ENCODE measurements at places on chromosomes 3 and 15. TPM values are rescaled to one million over a fixed set of nuclear protein-coding genes. Genes with fewer than 3 reads are reported as not detected.

The LEKR1 gene
- 0.34 TPM for total RNA-seq

The IRAK2 gene
- 41.6 TPM for total RNA-seq

The GOLGA8J gene
- not detected for total RNA-seq

The PLA1A gene
- 7.8 TPM for total RNA-seq

The B3GALNT1 gene
- total RNA-seq: 10.6 TPM
